ENCODE measurements at places on chromosomes 5 and 9.

GRCh38 chr9:130665431-130666392 lies 1.3 kb downstream of the PRDM12 start:
- no peak for DNase-seq

- DNase-seq, result no peak
Observed at GRCh38 chr5:95134326-95134725, 150.6 kb downstream of the MCTP1 start.

- no peak for DNase-seq
Observed at GRCh38 chr9:136615631-136616306, 46.9 kb upstream of the EGFL7 start.

DNA sequence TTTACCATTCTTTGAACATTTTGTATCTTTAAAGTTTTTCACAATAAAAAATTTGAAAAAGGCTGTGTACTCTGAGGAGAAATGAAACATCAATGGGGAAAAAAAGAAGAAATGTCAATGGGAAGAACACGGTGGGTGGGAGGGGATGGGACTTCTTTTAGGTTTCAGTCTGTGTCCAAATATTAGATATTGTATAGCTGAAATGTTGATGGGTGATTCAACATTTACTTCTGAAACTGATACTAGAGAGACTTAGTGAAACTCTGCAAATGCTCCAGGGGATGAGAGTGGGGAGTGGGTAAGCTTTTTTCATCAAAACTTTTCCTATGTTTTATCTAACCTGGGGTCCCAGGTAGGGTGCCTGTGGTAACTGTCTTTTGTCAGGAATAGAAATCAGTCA lies 311.9 kb downstream of the MAN2A1 start:
- no peak for DNase-seq

- no peak for DNase-seq
Observed at GRCh38 chr5:337563-338130, 16.1 kb downstream of the AHRR start.

DNA sequence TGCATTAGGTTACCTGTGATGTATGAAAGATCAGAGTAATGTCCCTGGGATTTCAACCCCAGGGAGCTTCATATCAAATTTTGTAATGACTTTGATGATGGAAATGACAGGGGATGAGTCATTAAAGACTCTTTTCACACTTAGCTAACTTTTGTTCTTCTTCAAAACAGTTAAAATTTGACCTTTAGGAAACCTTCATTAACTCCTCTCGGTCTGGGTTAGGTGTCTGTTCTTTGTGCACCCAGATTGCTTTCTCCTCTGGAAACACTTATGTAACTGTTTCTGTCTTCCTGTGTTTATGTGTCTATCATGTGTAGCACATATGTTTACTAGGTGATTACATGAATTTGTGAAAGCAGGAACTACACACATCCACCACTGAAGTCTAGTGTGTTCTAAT lies 1.6 kb downstream of the SRFBP1 start:
- DNase-seq, result no peak

GRCh38 chr9:28234133-28234893 lies 661.0 kb upstream of the C9orf72 start:
- DNase-seq, result no peak

DNA sequence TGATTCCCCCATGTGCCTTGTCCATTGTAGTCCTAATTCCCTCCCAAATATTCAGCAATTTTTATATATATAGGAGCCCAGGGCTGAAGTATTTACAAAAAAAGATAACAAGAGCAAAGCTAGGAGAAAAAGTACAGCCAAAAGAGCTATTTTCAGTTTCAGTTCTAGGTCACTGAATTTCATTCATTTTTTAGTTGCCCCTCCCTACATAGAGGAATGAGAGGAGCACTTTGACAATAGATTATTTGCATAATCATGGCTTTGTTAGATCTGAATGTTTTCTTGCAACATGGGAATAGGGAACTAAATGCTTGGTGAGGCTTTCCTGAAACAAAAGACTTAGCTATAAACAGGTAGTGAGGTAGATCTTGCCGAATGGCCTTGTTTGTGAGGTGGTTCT lies 15.3 kb upstream of the F2RL2 start:
- no peak for DNase-seq

- no peak for DNase-seq
Observed at GRCh38 chr5:165152058-165152457, 1646.6 kb downstream of the MAT2B start.

DNA sequence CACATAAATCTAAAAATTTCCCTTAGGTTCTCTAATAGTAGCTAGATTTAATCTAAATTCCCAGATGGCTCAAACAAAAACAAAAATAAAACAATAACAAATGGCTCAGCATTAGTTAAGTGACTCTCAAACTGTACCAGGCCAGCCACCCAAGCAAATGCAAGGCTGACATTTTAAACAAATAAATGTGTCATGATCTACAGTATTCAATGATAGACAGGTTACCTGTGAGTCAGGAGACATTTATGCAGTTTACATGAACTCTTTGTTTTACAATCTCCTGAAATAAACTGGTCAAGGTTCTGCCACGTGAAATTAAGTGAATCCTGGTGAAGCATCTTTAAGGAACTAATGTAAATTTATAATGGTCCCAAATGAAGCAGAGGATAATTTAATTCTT lies 580.2 kb upstream of the PTPRD start:
- no peak for DNase-seq

DNA sequence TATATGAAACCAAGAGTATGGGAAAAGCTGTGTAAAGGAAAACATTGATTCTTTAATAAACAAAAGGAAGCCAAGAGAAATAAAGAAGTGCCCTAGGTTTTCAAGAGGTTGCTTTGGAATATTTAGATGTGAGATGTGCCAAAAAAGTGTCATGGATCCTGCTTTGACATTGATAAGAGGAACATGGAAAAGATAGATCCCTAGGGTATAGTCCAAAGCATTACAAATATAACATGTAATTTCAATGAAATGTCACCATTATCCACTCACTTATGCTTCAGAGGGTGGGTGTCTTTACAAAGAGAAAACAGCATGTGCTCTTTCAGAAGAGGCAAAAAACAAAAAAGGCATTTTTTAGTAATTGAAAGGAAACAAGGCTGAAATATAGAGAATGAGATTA lies 1196.7 kb downstream of the EFNA5 start:
- DNase-seq, result no peak

DNA sequence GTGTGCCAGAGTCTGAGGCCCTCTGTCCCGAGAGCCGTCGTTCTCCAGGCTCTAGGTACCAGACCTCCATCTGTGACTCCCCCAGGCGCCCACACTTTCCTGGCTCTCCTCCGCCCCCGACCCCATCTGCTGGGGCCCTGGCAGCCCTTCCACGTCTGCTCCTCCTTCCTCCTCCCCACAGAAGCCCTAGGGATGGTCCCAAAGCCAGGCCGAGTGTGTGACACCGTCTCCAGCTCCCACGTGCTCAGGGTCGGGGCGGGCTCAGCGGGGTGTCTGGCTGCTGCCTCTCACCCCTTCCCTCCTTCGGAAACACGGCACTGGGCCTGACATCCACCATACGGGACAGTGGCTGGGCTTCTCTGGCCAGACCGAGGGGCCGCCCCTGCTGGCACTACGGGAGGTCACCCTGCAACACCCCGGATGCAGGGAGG lies 20.5 kb upstream of the SLC6A19 start:
- DNase-seq, result no peak

DNA sequence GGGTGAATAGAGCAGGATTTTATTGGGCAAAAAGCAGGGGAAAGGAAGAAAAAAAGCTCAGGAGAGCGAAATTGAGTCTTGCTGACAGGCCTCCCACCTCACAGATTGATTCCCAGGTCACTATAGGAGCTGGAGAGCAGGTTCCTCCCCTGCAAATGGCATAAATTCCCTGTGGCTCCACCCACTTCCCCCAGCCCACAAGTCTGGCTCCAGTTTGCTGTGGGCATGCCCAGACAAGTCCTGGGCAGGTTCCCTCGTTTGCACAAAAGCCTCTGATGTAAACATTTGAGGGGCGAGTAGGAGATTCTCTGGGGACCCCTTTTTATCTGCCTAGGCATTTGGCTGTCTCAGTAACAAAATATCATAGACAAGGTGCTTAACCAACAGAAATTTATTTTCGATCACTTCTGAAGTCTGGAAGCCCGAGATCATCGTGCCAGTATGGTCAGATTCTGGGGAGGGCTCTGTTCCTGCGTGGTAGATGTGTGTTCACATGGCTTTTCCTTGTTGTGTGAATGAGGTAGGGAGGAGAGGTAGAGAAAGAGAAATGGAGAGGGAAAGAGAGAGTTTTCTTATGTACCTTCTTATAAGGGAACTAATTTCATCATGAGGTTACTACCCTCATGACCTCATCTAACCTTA lies 614.5 kb downstream of the MAT2B start:
- no peak for DNase-seq

DNA sequence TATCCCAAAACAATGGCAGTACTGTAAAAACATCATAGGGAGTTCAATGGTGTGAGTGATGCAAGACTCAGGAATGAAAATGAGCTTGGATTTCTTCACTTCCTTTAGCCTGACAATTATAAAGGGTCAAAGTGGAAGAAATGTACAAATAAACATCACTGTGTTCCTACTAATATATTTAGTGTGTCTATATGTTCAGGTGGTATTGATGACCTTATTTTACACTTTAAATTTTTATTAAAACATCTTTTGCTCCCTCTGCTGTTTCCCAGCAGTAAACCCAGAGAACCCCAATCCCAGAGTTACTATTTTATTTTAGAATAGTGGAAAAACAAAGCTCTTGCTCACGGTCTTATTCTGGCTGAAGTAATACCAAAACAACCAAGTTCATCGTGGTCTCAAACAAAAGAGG lies 2.0 kb downstream of the LOX start:
- DNase-seq, result no peak

Data from hypothalamus (tissue), 51 donors.